ENCODE measurements at places on chromosomes 4 and X.

- DNase-seq = no peak
Observed at GRCh38 chr4:144501231-144501780, 144.7 kb upstream of the HHIP start.

GRCh38 chr4:81505726-81506125 lies 34.0 kb upstream of the RASGEF1B start:
- DNase-seq = no peak

DNA sequence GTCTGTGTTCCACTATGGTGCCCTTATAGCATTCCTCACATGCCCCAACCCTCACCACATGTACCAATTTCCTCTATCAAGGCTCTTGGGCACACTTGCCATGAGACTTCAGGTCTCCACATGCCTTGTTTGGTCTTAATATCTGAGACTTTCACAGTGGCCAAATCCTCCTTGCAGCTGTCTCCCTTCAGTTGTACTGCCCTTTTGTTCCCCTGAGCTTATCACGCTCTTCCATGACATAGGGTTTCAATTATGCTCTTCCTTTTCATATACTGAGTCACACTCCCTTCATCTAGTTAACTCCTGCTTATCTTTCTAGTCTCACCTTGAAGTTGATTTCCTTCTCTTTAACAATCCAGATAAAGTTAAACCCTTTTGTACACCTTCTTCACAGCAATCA lies 212.9 kb downstream of the PDHA2 start:
- no peak for DNase-seq

- DNase-seq = no peak
Observed at GRCh38 chrX:133370696-133371275, 44.5 kb downstream of the GPC4 start.

All from stimulated activated CD4-positive, alpha-beta T cell treated with anti-CD3 and anti-CD28 coated beads, Interleukin-15, amount 100 ng/mL, for 48 hours (primary cell).